ENCODE measurements at places on chromosomes 1 and 21. TPM values are rescaled to one million over a fixed set of nuclear protein-coding genes. Genes with fewer than 3 reads are reported as not detected.

GRCh38 chr21:28325618-28326017, 667.1 kb downstream of the LTN1 start:
- no peak for DNase-seq

- no peak for DNase-seq
These were observed 11.3 kb downstream of the LDLRAD2 start for GRCh38 chr1:21823206-21823979.

Gene GCLM
- 16.9 TPM for total RNA-seq

- DNase-seq, result no peak
These were observed 19.2 kb upstream of the RCAN3 start for GRCh38 chr1:24483441-24483840.

Gene SYT11
- 21.5 TPM for total RNA-seq

DNA sequence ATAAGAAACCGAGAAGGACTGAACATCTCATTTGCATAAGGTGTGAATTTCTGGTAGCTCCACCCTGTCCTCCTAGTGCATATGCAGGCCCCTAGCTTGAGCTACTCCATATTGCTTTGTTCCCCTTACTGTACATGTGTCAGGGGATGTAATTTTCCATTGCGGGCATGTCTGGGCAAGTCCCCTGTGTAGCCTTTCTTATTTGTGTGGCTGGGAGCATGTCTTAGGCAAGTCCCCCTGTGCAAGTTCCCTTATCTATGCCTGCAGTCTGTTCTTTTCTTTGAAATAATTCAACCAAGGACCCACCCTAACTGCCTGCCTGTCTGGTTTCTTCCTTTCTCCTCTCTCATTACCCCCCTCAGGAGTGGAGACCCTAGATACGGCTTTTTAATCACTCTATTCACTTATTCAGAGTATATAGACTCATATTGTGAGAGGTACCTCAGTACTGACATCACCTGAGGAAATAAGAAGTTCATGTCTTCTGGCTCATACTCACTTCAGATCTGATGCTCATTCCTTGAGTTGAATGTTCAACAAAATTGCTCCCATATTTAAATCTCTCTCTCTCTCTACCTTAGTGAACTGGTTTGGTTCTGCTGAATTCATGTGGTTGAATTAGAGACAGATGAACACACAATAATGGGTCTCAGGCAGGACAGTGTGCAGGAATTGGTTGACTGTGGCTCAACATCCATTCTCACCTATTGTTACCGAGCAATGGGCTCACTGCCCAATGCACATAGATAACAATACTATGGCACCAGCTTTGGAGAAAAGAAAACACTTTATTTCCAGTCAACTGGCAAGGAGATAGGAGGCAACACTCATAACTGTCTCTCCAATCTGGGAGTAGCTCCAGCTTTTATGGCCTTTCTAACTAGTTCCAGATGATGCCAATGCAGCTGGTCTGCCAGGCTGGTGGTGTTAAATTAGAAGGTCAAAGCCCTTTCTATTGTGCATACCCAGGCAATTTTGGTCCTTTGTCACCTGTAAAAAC, 27.9 kb upstream of the NPL start:
- no peak for DNase-seq

DNA sequence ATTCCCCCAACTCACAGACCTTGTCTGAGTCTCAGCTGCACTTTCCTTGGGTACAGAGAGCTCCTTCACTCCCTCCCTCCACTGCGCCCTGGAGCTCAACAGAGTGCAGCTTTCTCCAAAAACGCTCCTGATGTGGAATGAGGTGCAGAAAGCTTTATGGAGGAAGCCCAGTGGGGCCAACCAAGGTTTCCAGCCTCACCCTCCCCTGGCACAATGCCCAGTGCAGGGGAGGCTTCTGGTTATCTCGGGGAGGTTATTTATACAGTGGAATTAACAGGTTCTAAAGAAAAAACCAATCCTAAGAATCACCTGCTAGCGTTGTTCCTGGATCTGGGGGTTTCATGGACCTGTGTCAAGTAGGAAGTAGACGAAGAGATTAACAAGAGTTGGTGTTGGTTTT, at the start of gene ITLN1:
Gene ITLN1 (minus strand): TSS at position 139 of the 400 bp plus-strand sequence. CDS start 303 bp downstream, outside the sequence.
- no peak for DNase-seq

Gene DYRK3
- total RNA-seq, result 2.8 TPM

GRCh38 chr1:32330558-32331151, 5.4 kb downstream of the MARCKSL1 start:
- no peak for DNase-seq
